NCI-H1105 treated with DMSO at 0.1 percent for 48 hours (cell line): ENCODE measurements at places on chromosomes 11 and 22.

DNA sequence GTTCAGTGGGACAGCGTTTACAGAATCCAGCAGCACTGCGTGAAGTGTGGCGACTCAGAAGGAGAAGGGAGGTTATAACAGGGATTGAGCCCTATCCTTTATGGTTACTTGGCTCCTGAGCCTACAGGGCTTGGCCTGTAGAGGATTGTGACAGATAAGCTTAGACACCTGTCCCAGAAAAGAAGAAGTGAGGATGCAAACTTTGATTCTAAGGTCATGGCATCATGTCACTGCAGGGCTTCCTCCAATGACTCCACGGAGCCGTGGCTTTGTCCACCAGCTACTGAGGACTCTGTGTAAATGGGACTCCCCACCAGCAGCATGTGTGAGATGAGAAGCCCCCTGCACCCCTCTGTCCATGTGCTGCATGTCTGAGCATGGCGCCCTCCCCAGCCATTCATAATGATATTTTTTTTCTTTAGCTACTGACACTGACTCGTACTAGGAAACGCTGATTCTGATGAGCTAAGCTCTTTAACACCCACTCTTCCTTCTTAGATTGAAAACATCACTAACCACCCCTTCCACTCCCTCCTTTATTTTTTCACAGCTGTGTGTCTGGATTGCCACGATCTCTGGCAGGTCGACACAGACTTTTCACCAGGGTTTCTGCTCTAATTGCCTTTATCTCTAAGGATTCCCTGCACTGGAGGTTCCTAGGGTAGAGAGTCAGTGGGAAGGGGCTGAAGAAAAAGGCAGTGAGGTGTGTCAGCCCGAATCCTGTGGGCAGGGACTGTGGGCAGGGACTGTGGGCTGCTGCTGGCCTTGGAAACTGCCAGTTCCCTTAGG is 65.5 kb upstream of the TTC12 start:
- DNase-seq, result no peak

- DNase-seq, result no peak
Observed at GRCh38 chr11:28009996-28010395, 98.0 kb downstream of the KIF18A start.

DNA sequence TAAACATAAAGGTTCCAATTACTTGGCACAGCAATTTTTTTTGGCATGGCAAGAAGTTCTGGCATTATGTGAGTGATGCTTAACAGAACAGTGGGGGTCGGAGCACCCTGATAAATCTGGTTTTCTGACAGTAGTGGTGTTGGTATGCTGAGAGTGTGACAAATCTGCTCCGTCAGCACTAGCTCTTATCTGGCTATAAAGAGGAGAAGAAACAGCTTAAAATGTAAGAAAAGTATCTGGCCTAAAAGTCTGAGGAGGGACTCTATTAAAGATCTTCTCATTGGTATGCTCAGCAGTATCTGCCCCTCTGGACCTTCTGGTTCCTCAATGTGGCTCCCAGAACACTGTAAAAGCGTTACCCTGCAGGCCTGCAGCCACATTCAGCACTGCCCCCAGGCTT is 137.4 kb downstream of the PLEKHA7 start:
- no peak for DNase-seq

- DNase-seq, result no peak
Observed at GRCh38 chr22:35657571-35658312, 9.5 kb downstream of the APOL6 start.

GRCh38 chr11:79437278-79437980 is 3.4 kb downstream of the TENM4 start:
- DNase-seq, result peak; percentile 67

DNA sequence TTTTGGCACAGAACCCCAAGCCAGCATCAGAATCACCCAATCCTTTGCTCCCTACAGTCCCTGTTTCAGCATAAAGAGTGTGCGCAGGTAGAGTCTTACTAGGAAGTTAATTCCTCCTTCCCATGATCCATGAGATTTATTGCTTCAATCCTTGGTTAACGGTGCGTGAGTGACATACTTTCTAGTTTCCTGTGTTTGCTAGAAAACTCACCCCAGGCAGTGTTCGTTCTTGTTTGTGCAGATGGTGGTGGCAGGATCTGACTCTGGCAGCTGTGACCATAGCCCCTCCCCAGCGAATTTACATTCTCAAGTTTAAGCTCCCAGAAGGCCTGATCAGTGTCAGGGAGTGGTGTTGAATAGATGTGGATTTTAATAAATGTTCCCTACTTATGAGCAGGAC is 106.7 kb upstream of the CCT8L2 start:
- no peak for DNase-seq

DNA sequence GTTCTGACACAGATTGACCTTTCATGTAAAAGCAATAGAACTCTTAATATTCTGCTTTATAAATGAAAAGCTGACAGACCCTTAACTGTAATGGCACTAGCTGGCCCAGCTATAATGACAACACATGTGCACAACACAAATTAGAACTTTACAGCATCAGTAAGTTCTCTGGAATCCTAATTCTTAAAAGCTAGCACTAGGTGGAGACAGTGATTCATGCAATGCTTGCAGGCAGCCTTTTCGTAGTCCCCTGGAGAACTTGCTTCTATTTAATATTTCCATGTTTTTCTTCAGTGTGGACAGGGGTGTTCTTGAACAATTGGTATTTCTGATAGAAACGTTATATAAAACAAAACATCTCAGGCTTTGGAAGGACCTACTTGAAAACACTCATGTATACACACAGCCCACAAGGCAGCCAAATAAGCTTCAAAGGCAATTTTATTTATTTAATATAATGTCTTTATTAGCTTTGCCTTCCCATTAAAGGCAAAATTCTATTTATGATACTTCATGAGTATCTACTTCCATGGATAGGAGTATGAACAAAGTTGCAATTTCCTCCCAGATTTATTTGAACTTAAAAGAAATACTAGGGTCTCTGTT is 374.3 kb upstream of the MPPED2 start:
- DNase-seq, result peak; percentile 79

DNA sequence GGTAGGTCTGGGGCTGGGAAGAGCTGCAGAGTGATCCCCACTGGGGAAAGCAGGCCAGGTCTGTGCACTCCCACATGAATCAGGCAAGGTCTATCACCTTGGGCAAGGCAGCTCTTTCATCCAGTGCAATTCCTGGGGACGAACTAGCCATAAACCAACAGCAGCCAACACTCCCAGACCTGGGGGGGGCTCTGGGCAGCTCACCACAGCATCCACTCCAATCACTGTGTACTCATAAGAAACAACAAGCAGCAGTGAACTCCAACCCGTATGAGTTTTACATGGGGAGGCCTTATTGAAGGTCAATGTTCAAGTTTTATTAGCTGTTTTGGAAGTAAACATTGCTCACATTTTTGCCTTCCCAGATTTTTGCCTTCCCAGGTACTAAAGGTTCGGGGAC is 157.4 kb upstream of the NAV2 start:
- DNase-seq, result no peak

DNA sequence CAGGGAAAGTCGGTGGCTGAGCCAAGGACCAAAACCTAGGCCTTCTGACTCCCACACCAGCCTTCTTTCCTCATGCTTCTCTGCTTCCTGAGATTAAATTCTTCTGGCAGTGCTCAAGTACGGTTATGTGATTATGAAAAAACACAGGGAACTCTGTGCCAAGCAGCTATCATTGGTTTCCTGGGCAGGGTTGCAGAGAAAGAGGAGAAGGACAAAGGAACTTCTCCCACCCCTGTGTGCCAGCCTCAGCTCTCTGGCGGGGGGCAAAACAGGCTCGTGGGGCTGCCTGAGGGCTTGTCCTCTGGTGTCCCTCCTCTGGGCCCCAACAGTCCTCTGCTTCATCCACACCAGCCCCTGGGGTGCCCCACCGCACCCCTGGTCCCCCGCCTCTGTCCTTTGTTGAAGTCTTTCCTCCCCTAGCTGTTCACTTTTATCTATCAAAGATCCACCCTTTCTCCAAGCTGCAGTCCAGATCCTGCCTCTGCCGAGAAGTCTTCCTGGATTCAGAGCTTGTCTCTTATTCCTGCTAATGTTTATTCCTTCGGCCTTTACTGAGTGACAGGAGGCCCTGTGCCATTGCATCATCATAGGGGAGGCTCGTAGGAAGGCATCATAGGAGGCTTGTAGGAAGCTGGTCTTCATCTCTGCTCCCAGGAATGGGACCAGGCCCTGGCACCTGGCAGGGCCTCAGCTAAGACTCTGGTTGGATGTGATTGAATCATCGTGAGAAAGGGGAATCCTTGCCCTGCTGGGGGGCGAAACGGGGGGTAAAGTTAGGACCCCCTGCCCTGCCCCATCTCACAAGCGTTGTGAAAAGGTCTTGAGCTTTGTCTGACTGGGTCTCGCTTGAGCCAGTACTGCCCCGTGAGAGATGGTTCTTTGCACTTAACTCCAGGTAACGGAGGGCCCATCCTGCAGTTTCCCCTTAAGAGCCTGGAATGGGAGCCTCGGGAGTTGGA is 11.5 kb upstream of the FTH1 start:
- DNase-seq, result no peak

DNA sequence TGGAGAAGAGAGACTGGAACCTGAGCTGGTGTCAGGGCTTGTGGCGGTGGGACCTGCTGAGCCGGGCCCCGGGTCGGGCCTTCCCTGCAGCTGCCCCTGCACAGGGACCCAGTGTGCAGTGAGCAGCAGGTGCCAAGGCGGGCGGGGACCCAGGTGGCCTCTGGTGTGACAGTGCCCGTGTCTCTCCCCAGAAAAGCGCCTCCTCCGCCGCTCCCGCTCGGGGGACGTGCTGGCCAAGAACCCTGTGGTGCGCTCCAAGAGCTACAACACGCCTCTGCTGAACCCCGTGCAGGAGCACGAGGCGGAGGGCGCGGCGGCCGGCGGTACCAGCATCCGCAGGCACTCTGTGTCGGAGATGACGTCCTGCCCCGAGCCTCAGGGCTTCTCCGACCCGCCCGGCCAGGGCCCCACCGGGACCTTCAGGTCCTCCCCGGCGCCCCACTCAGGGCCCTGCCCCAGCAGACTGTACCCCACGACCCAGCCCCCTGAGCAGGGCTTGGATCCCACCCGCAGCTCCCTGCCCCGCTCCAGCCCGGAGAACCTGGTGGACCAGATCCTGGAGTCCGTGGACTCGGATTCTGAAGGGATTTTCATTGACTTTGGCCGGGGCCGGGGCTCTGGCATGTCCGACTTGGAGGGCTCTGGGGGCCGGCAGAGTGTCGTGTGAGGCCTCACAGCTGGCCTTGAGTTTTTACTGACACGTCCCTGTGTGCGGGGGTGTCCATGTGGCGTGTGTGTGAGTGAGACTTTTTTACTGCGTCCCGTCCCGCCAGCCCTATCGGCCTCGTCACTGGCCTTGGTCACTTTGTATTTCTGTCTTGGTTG is 15.6 kb upstream of the ARHGAP8 start:
- DNase-seq, result no peak

GRCh38 chr22:37681001-37681424 is 5.1 kb upstream of the NOL12 start:
- DNase-seq, result no peak

- DNase-seq, result no peak
Observed at GRCh38 chr11:93603225-93604007, 58.1 kb upstream of the CEP295 start.

GRCh38 chr11:95570845-95571244 is 218.7 kb downstream of the FAM76B start:
- no peak for DNase-seq

DNA sequence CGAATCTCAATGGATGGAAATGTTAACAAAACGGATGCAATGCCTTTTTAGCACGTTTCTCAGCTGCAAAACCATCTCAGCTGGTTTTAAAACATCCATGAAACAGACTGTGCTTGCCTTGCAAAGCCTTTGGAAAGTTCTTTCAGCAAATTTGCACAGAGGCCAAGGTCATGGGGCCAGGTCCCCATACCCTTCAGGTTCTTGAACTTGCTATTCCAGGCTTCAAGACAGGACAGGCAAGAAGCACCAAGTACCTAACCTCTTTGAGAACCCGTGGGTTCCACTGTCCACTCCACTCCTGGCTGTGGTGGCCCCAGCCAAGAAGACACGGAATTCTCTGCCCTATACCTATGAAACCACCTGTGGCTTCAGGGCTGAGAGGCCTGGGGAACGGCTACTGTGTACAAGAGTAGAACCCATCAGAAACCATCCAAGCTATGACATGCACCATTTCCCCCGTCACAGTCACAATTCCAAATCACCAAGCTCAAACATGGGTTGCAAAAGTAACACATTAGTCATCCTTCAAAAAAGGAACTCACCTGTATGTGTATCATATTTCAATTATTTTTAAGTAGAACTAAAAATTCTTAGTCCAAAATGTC is 17.0 kb downstream of the TNKS1BP1 start:
- DNase-seq, result no peak

- no peak for DNase-seq
Observed at GRCh38 chr11:90100431-90100830, 14.7 kb downstream of the UBTFL1 start.

DNA sequence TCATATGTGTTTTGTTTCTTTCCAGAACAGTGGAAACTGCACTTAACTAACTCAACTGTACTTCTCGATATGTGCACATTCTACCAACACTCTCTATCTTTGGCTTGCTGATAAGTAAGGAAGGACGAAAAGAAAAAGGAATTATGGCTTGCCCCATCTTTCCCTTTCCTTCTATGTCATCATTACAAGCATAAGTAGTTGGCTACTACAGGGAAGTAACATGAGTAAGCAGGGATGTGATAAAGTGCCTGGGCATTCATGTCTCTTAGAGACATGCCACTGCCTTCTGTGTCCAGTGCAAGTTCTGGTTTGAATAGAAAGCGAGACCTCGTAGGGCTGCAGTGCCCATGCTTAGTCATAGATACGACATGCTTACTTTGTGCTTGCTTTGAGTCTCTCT is 342.5 kb downstream of the ETS1 start:
- DNase-seq, result no peak

- DNase-seq, result no peak
Observed at GRCh38 chr11:43582863-43583462, 97.6 kb upstream of the HSD17B12 start.

DNA sequence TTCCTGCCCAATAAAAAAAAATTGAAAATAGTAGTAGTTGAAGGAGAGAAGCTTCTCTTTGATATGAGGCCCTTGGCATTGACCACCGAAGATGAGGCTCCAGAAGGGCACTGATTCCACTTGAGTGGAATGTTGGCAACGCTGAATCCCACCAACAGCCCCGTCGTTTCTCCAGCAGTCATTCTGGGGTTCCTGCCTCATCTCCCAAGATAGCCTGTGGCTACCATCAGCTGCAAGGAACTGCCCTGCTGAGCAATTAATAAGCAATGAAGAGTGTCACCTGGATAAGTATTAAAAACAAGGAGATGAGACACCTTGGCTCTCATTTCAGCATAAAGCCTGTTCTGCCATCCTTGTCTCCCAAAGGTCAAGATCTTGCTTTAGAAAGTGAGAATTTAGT is 144.1 kb downstream of the CSNK2A3 start:
- no peak for DNase-seq
